ENCODE measurements at places on chromosomes 2 and 18.

DNA sequence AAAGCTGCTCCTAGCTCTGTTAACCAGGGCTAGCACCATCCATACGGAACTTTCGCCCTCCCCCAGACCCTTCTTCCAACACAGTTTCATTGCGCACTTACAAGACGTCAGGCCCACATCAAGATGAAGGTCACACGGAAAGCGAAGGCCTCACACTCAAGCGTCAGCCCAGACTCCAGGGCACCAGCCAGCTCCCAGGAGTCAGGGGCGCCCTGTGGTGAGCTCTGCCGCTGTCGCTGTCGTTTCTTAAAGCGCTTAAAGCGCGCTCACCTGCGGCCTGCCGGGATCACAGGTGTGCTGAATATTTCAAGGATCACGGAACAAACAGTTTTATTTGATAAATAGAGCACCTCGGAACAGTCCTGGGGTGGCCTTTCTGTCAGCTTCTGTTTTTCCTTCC lies 163.1 kb downstream of the CDH20 start:
- no peak for DNase-seq

- DNase-seq, result no peak
Measured at GRCh38 chr2:196990788-196991461, 64.4 kb upstream of the PGAP1 start.

DNA sequence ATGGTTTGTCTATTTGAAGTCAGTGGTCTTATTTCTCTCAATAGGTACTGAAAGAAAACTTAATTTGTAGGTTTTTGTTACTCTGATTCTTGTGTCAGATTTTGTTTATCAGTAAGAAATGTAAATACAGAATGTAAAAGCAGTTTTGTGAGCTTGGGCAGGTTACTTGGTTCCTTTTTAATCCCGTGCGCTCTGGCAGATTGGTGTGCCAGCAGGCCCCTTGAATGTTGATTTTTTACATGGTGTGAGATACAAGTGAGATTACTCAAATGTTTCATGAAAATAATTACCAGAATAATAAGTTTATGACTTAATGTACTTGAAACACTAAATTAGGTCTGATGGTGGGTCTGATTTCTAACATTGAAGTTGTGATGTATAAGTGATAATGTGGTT lies 13.4 kb downstream of the HNRNPA3 start:
- DNase-seq, result no peak

GRCh38 chr2:126978333-126978732 lies 79.6 kb downstream of the TEX51 start:
- no peak for DNase-seq

GRCh38 chr2:96241900-96242611 lies 23.7 kb downstream of the TMEM127 start:
- no peak for DNase-seq

DNA sequence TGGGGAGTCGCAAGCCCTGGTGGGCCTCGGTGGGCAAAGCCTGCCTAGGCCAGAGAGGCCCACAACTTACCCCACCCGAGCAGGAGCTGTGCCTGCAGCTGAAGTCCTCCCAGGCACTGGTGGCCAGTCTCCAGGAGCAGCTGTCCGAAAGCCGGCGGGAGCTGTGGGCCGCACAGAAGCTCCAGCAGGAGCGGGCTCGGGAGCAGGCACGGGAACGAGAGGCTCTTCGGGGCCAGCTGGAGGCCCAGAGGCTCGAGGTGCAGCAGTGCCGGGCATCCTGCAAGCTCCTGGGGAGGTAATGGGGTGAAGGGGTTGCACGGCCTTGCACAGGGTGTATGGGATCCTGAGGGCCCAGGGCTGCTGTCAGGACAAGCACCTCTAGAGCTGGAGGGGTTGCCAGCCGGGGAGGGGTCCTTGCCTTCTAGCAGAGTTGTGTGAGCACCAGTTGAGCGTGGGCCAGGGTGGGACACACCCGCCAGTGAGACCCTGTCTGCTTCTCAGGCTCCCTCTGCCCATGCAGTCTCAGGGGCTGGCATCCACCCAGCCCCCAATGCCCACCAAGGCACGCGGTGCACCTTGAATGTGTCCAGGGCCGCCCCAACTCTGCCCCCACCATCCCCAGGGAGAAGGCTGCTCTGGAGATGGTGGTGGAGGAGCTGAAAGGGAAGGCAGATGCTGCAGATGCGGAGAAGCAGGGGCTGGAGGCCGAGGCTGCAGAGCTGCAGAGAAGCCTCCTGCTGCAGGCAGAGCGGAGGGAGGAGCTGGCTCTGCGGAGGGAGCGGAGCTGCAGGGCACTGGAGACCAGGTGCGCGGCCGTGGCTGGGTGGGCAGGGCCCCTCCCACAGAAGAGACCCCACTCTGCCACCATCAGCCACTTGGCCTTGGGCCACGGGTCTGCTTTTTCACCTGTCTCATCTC lies 27.2 kb downstream of the CROCC2 start:
- DNase-seq, result no peak

- no peak for DNase-seq
Measured at GRCh38 chr2:47777277-47777937, 5.5 kb upstream of the MSH6 start.

- DNase-seq, result no peak
Measured at GRCh38 chr2:118255771-118256372, 167.6 kb downstream of the INSIG2 start.

- DNase-seq, result no peak
Measured at GRCh38 chr2:113260991-113261390, 17.7 kb downstream of the PAX8 start.

DNA sequence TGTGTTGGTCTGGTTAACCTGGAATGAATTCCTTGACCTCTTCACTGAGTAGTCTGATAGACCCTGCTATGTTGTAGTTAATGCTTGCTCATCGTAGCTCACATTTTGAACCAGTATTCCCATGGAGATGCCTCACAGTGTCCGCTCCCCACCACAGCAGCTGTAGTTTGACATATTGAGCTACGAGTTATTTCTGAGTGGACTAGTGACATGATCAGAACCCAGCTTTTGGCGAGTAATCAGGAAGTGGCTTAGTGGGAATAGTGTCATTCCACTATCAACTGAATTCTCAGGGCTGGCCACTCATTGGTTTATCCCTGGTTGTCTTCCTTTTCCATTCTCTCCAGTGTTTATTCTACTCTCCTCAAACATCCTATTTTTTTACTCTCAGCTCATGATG lies 102.7 kb downstream of the MYO1B start:
- no peak for DNase-seq

GRCh38 chr2:149152469-149152953 lies 114.0 kb downstream of the LYPD6B start:
- DNase-seq, result no peak

- no peak for DNase-seq
Measured at GRCh38 chr2:82796132-82796531, 1662.9 kb downstream of the SUCLG1 start.

DNA sequence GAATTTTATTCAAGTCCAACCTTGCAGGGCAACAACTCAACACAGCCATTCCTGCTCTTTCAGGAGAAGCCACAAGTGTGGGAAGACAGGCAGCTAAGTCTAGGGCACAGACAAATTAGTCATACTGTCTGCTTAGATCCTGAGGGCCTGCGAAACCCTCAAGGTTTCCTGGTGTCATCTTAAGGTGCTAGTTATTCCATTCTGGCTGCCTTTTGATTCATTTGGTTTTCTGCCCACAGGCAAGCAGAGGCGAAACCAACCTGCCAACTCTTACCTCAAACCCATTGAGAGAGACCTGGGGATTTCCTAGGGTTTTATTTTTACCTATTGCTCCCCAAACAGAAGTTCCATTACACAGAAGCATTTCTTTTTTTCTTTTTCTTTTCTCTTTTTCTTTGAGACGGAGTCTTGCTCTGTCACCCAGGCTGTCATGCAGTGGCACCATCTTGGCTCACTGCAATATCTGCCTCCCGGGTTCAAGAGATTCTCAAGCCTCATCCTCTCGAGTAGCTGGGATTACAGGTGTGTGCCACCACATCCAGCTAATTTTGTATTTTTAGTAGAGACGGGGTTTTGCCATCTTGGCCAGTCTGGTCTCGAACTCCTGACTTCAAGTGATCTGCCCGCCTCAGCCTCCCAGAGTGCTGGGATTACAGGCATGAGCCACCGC lies 23.7 kb upstream of the SCYGR1 start:
- no peak for DNase-seq

- DNase-seq, result no peak
Measured at GRCh38 chr18:48673853-48674721, 135.3 kb downstream of the CTIF start.

- no peak for DNase-seq
Measured at GRCh38 chr2:48131539-48132270, 225.4 kb upstream of the FBXO11 start.
